ENCODE measurements at places on chromosomes 4 and X. TPM values are rescaled to one million over a fixed set of nuclear protein-coding genes. Genes with fewer than 3 reads are reported as not detected.

Gene ATXN3L
- not detected for total RNA-seq

Gene ATP1B4
- total RNA-seq: not detected

Gene RRAGB
- 10.3 TPM for total RNA-seq

Gene ATP2B3
- total RNA-seq: not detected

Gene CYTL1
- not detected for total RNA-seq

Gene NPY5R
- total RNA-seq: 0.28 TPM

Gene RASSF6
- total RNA-seq: 0.08 TPM

Gene P2RY10
- total RNA-seq: 0.25 TPM

Gene ETDA
- not detected for total RNA-seq

Gene DUSP9
- total RNA-seq: 164 TPM
